ACHN (cell line): ENCODE measurements at places on chromosomes 3 and 15.

DNA sequence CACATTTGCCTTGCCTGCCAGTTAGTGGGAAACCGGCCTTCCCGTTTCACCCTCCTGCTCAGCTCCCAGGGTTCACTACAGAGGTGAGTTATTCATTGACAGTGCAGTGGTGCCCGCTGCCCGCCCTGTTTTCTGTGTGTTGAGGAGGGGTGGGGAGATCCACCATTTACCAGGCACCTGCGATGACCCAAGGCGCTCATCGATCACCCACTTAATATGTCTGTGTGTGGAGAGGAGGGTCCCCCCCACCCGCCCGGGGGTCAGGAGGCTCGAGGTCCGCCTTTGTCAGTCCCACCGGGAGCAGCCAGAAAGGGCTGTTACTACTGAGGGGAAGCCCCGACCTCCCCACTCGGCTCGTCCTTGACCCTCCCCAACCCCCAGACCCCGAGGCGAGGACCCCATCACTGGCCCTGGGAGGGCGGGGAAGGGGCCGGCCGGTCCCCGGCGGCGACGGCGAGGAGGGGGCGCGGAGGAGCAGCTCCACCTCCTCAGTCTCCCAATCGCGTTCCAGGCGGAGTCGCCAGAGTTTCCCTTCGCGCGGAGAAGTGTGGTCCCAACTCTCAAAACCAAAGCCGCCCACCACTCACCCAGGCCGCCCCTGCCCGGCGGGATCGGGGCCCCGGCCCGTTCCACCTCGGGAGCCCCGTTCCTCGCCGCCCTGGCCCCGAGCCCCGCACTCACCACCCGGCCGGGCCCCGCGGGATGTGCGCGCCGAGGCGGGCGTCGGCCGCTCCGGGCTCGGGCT is 1.1 kb downstream of the PLXNB1 start:
- peak; percentile 81 for DNase-seq

DNA sequence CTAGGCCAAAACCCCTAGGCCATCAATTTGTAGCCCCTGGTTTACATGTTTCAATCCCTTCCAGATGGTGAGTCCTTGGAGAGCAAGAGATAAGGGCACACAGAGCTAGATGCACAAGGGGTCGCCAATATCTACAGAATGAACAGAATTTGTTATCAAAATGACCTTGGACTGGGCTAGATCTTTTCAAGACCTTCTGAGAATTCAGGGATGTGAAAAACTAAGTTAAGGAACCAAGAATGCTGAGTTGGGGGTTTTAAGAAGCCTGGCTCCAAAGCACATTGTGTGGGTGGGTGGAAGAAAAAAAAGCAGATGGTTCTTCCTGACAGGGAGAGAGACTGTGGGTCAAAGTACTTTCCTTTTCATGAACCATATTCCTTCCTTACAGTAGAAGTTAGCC is 10.2 kb downstream of the CDCP1 start:
- no peak for DNase-seq

- no peak for DNase-seq
Measured at GRCh38 chr3:128585189-128585588, 65.4 kb downstream of the RPN1 start.

DNA sequence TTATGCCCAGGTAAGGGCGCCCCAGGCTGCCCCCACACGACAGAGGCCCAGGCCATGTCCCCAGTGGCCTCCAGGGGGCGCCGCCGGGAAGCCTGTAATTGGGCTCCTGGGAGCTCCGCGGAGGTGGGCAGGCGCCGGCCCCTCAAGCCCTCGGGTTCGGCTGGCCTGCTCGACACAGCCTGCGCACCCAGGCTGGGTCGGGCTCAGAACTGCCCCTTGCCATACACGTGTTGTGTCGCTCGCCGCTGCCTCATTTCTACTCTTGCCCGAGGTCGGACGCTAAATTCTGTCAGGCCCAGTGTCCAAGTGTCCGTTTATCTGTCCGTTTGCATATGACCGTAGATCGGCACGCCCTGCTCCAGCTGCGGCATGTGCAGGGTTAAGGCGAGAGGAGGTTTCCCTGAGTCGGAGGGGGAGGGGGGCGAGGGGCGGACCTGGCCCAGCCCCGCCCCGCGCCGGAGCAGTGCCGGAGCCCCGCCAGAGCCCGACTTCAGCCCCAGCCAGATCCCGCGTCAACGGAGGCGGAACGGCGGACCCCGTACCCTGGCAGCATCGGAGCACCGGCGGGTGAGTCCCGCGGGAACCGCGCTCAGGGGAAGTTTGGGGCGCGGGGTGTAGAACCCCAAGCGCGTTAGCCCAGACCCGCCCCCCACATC is at the start of gene KLHDC8B:
KLHDC8B (plus strand) TSS at position 480 of the 656 bp plus-strand sequence. CDS start 1,172 bp downstream, outside the sequence.
- DNase-seq: peak; percentile 68

GRCh38 chr15:101442272-101442671 is 47.2 kb downstream of the PCSK6 start:
- DNase-seq: no peak

DNA sequence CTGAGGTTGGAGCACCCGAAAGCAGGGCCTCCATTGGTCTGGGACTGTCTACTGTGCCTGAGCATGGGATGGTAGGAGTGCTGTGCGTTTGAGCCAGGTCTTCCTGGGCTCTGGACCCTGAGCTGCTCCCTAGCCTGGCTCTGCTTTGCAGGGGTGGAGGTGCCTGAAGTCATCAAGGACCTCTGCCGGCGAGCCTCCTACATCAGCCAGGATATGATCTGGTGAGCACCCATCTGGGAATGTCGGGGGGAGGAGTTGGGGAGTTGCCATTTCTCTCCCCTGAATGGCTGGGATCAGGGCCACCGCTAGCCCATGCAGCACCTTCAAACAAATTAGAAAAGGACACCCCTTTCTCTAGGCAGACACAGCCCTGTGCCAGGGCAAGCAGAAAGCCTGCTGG is 20.7 kb downstream of the DUOX1 start:
- DNase-seq: no peak

GRCh38 chr3:14118400-14119381 is 6.0 kb downstream of the CHCHD4 start:
- no peak for DNase-seq

GRCh38 chr15:43469867-43470266 is 23.1 kb downstream of the TP53BP1 start:
- no peak for DNase-seq

DNA sequence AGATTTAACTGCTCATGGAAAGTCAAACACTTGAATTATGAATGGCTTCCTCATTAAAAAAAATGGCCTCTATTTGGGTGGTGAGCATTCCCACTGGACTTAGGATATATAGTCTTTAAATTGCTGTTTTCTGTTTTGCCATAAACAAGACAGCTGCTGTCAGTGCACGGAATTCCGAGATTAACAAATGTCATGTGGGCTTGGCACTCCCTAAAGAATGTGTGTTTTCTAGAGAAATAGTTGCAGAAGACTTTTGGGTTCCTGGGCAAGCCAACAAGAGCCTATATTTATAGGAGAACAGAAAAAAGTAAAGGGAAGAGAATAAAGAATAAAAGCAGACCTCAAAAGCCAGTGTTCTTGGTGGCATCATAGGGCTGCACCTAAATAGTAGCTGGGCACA is 13.6 kb upstream of the TFG start:
- DNase-seq: no peak

DNA sequence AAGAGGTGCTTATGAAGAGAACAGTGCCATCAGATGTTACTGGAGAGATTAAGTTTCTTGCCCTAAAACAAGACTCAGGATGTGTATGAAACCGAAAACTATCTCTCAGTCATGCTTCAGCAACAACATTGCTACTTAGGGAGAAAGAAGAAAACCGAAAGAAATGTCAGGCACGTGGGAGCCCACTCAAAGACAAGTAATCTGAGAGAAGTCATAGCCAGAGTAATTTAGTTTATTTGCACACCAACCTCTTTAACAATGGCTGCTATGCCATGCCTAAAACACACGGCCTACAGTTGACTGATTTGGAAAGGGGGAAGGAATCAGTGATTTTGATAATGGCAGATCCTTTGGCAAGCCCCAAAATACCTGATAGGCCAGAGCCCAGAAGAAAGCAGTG is 162.9 kb downstream of the TIGIT start:
- no peak for DNase-seq

GRCh38 chr15:90642464-90643300 is 74.5 kb upstream of the BLM start:
- no peak for DNase-seq

DNA sequence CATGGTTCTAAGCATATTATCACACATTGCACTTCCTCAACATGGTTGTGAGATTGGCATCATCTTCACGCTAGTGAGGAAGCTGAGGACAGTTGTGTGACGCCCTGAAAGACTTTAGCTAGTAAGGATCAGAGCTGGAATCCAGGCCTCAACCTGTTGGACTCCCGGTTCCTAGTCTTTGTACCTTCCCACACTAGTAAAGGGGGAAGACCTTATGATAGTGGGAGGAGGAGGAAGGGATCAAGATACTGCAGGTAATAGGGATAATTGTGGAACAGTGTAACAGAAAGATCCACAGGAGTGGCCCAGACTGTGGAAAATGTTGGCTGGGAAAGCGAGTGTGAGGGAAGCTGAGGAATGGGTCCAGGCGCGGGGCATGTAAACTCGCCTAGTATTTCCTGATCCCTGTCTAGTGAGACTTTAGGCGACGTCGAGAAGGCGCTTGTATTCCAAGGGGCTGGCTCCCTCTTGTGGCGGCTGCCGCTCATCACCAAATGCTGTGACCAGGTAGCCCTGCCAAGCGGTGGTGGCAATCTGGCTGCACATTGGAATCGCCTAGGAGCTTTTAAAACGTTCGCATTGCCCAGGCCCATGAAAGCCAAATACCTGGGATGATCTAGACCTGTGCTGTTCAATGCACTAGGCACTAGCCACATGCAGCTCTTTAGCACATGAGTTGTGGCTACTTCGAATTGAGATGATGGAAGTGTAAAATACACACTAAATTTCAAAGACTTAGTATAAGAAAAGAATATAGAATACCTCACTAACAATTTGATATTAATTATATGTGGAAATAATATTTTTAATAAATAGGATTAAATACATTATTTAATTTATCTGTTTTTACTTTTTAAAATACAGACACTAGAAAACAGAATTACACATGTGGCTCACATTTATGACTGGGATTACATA is 38.8 kb upstream of the CLDN18 start:
- DNase-seq: peak; percentile 63

DNA sequence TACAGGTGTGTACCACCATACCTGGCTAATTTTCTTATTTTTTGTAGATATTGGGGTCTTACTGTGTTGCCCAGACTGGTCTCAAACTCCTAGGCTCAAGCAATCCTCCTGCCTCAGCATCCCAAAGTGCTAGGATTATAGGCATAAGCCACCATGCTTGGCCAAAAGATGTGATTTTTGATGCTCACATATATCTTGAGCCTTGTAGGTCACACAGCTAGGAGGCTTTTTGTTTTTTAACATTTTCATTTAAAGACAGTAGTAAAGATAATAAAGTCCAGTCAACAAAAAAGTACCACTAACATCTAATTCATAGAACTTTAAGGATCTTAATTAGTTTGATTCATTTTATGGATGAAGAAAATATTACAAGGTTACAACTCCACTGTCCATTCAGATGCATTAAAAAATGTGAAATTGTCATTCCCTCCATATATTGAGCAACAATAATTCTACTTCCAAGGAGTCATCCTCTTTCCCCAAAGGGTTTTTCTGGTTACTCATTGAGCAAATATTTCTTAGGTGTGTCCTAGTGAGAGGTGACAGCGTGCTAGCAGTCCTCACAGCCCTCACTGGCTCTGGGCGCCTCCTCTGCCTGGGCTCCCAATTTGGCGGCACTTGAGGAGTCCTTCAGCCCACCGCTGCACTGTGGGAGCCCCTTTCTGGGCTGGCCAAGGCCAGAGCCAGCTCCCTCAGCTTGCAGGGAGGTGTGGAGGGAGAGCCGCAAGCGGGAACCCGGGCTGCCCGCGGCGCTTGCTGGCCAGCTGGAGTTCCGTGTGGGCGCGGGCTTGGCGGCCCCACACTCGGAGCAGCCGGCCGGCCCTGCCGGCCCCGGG is 8.3 kb upstream of the TASOR start:
- no peak for DNase-seq

- no peak for DNase-seq
Measured at GRCh38 chr3:1462856-1463450, 370.1 kb downstream of the CNTN6 start.
